Endothelial cell of umbilical vein (primary cell): ENCODE measurements at places on chromosomes 12 and 14. TPM values are rescaled to one million over a fixed set of nuclear protein-coding genes. Genes with fewer than 3 reads are reported as not detected.
A peak's percentile ranks its signal among the peaks of the same experiment; 100 is the strongest.

Gene REM2
- 0.33 TPM in 1 of 2 replicates, not detected in the other for total RNA-seq

Gene ST8SIA1
- not detected in 2 replicates for total RNA-seq

- no peaks in the 10 kb centered on the region for H3K4me1 ChIP-seq
- no peaks in the 10 kb centered on the region for H3K36me3 ChIP-seq
- peaks cover 8% of the 10 kb centered on the region for H3K27me3 ChIP-seq
- H3K27ac ChIP-seq = no peak overlapping the region
- no peak for DNase-seq
- no peak overlapping the region for H3K4me3 ChIP-seq
Measured at GRCh38 chr14:76836029-76836630, 9.9 kb downstream of the LRRC74A start.

- no peaks in the 10 kb centered on the region for H3K27me3 ChIP-seq
- no peaks in the 10 kb centered on the region for H3K36me3 ChIP-seq
- peaks cover 14% of the 10 kb centered on the region for H3K4me1 ChIP-seq
- H3K27ac ChIP-seq = no peak overlapping the region
Measured at GRCh38 chr14:61677479-61677878, 17.8 kb upstream of the HIF1A start.

DNA sequence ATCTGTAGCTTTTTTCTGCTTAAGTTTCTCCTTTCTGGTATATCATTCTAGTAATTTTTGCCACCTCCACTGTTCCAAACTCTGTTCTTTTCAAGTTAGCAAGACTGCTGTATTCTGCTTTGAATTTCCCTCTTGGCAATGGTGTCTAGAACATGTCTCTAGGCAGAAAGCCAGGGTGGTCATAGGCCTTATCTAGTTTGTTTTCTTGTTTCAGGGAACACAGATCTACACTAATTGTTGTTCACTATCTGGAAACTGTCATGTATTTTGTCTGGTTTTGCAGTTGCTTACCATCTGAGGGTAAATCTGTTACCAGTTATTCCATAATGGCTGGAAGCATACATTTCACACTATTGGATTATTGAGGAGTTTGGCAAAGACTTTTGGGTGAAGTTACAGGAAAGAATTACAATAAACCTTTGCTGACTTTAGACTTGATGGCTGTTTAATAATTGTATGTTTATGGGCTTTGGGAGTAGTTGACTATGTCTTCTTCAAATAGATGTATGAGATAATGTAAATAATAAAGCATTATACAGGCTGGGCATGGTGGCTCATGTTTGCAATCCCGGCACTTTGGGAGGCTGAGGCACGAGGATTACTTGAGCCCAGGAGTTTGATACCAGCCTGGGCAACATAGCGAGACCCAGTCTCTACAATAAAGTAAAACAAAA lies 41.4 kb downstream of the FUT8 start:
- no peak for DNase-seq
- no peaks in the 10 kb centered on the region for H3K27me3 ChIP-seq
- no peak overlapping the region for H3K27ac ChIP-seq
- H3K36me3 ChIP-seq = no peaks in the 10 kb centered on the region
- H3K4me1 ChIP-seq = no peaks in the 10 kb centered on the region

DNA sequence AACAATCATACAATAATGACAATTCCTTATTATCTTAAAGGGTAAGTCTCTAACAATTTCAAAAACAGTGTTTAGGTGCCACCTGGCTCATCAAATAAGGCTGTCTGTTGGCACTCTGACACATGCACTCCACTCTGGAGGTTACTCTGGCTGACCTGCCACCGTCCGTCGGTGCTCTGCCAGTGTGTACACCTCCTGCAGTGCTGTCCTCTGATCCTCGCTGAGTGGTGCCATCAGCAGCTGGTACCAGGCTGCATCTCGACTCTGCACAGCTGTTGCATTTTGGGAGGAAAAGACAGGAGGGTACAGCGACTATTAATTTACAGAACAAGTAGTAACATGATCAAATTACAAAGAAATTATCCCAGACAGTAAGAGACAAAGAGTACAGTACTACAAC lies 63.9 kb downstream of the IPO8 start:
- H3K36me3 ChIP-seq = peaks cover 9% of the 10 kb centered on the region
- DNase-seq = no peak
- H3K27ac ChIP-seq = no peak overlapping the region
- H3K4me3 ChIP-seq = no peak overlapping the region
- H3K27me3 ChIP-seq = no peaks in the 10 kb centered on the region

DNA sequence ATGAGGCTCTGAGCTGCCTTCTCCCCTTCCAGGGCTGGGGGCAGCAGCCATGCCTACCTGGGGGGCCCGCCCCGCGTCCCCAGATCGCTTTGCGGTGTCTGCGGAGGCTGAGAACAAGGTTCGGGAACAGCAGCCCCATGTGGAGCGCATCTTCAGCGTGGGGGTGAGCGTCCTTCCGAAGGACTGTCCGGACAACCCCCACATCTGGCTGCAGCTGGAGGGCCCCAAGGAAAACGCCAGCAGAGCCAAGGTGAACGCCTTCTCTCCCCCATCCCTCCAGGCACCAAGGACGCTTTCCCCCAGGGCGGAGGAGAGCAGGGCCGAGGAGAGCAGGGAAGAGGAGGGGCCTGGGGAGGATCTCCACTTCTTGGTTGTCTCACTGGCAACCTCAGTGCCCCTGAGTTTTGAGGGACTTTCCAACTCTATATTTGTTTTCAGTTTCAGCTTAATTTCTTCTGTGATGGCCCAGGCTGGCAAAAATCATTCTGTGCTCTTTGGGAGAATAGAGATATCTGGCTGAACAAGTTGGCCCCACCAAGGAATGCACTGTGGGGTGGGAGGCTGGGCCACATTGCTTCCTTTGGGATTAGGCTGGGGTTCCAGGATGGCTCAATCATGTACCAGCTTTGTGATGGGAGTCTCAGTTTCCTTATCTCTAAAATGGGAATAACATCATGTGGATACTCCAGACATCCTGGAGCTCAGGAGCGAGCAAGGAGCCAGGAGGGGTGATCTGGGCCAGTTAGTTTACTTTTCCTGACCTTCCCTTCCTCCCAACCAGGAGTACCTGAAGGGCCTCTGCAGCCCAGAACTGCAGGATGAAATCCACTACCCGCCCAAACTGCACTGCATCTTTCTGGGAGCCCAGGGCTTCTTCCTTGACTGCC lies 1.2 kb downstream of the KHNYN start:
- peaks cover 47% of the 10 kb centered on the region for H3K4me1 ChIP-seq
- peak overlapping the region; percentile 94 for H3K27ac ChIP-seq
- DNase-seq = peak; percentile 41
- H3K27me3 ChIP-seq = no peaks in the 10 kb centered on the region
- peak overlapping the region; percentile 85 for H3K4me3 ChIP-seq

- no peaks in the 10 kb centered on the region for H3K4me1 ChIP-seq
- no peaks in the 10 kb centered on the region for H3K27me3 ChIP-seq
- no peaks in the 10 kb centered on the region for H3K36me3 ChIP-seq
- DNase-seq = no peak
- no peak overlapping the region for H3K4me3 ChIP-seq
Measured at GRCh38 chr12:40431169-40431568, 206.4 kb downstream of the LRRK2 start.
